ENCODE measurements at places on chromosomes 7 and 10.

GRCh38 chr7:99767662-99768061, 16.3 kb downstream of the CYP3A4 start:
- DNase-seq = no peak

- DNase-seq = no peak
Observed at GRCh38 chr10:64368298-64368697, 847.1 kb downstream of the REEP3 start.

DNA sequence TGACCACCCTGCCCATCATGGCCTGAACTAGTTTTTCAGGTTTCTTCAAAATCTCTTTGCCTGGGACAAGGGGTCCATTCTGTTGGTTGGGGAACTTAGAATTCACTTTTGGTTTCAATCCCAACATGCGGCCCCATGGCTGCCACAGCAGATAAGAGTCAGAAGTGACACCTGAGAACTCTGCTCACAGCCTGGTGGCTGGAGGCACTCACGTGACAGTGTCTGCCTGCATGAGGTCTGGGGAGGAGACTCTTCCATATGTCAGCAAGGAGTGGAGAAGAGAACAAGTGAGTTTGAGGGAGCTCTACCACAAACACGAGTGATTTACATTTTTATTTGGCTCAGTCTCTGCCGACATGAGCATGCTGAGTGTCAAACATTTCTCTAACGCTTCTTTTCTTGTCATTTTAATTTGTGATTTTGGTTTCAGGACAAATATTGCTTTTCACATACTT, 370.4 kb downstream of the TNS3 start:
- DNase-seq = no peak

GRCh38 chr10:31977440-31978155, 49.0 kb upstream of the ARHGAP12 start:
- DNase-seq = no peak

GRCh38 chr10:76017026-76017732, 585.8 kb downstream of the LRMDA start:
- DNase-seq = no peak

- DNase-seq = no peak
Observed at GRCh38 chr10:89600041-89600440, 45.0 kb downstream of the PANK1 start.

- DNase-seq = peak; percentile 46
Observed at GRCh38 chr7:114931656-114932011, 9.7 kb downstream of the MDFIC start.

DNA sequence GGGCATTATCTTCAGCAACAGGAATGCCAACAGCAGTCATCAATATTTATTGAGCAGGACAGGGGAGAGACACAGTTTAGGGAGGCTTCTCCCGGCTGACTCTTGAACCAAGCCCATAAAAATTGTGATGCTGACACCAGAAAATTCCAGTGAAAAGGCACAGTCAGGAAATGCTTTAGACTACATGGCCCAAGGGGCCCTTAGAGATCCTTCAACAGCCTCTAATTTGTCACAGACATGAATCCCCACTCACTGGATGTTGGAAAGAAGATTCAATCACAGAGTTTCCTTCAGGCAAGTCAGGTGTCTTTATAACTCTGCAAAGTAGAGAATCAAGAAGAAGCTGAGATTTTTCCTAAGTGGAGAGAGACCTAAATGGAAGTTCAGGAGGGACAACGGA, 1.2 kb downstream of the GJC3 start:
- DNase-seq = no peak

DNA sequence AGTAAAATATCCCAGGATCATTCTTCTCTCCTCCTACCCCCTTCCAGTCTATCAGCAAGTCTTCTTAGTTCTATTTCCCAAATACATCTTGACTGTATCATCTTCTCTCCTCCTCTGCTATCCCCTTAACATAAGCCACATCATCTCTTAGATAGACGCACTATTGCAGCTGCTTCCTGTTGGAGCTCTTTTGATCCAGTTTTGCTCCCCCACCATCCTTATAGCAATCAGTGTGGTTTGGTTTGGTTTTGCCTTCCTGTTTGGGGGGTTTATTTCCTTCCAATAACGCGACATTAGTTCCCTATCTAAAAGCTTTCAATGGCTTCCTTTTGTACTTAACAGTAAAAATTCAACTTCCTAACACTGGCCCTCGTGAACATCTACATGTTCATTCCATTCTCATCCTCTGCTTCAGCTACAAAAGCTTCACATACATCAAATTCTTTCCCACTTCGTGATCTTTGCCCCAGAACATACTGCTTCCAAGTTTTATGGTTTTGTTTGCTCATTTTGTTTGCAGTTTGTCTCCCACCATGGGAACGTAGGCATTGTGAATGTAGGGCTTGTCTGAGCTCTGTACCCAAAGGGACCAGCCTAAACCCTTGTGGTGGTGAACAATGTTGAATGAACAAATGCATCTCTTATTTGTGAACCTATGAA, 33.7 kb upstream of the PLXDC2 start:
- no peak for DNase-seq

DNA sequence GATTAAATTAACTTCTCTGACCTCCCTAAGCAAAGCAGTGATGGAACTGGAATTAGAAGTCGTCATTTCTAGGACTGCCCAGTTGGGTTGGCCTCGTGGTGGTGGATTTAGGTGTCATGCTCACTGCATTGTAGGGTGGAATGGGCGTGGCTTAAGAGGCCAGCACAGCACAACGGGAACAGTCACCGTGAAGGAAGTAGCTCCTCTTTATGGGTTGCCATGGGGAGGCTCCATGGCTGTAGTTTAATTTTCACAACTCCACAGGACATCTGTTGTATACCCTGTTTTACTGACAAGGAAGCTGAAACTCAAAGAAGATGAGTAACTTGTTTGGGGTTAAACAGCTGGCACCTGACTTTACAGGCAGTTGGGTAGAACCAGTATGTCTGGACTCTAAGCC, 208.3 kb downstream of the CELF2 start:
- peak; percentile 64 for DNase-seq

- no peak for DNase-seq
Observed at GRCh38 chr10:59018977-59019376, 157.5 kb upstream of the PHYHIPL start.

DNA sequence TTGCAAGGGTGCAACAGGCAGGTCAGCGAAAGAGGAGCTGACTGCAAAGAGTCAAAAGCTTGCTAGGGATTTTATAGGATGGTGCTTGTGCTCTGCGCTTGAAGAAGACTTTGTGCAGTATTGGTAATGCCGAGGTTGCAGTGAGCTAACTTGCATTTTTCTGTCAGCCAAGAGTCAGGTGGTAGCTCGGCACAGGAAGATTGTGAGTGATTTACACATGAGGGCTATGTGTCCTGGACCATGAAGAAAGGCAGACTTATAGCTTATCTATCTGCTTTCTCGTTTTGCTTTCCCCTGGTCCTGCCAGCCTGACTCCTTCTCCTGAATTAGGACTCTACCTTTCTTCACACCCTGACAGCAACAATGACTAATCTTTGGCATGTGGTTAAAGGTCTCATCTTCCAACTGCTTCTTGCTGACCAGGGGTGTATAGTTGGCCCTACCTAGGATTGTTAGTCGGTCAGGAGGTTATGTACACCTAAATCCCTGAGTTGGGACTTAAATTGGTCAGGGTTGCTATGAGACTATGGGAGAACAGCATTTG, 4.1 kb upstream of the SYPL1 start:
- no peak for DNase-seq

GRCh38 chr7:133234961-133235875, 17.7 kb upstream of the EXOC4 start:
- no peak for DNase-seq

DNA sequence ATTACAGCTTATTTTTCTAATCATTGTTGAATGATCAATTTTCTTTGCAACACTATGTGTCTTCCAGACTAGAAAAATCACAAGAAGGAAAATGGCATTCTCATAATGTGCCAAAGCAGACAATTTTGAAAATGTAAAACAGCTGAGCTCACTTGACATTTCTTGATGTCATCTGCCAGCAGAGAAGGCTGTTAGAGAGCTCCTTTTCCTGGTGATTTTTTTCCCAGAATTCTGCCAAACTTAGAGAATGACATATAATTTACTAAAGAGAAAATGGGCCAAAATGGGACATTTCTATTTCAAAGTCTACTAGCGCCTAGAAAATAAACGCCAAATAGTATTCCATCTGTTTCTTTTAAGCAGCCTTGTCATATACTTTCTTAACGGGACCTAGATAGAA, 88.9 kb upstream of the CSTF2T start:
- no peak for DNase-seq

DNA sequence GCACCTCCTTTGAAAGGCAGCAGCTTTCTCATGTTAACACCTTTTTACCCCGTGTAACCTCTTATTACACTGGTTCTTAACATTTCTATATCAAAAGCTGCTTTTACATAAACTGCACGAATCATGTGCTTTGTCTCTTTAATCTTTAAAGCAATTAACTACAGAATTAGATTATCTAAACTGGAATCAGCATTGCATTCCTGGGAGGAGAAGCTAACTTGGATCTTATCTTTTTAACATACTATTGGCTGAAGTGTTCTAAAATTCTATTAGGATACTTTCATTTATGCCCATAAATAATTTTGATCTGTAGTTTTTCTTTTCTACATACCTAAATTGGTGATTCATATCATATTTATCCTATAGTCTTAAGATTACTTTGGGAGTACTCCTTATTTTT, 428.4 kb upstream of the IGFBP3 start:
- no peak for DNase-seq

- no peak for DNase-seq
Observed at GRCh38 chr10:56605051-56605450, 244.0 kb upstream of the ZWINT start.

DNA sequence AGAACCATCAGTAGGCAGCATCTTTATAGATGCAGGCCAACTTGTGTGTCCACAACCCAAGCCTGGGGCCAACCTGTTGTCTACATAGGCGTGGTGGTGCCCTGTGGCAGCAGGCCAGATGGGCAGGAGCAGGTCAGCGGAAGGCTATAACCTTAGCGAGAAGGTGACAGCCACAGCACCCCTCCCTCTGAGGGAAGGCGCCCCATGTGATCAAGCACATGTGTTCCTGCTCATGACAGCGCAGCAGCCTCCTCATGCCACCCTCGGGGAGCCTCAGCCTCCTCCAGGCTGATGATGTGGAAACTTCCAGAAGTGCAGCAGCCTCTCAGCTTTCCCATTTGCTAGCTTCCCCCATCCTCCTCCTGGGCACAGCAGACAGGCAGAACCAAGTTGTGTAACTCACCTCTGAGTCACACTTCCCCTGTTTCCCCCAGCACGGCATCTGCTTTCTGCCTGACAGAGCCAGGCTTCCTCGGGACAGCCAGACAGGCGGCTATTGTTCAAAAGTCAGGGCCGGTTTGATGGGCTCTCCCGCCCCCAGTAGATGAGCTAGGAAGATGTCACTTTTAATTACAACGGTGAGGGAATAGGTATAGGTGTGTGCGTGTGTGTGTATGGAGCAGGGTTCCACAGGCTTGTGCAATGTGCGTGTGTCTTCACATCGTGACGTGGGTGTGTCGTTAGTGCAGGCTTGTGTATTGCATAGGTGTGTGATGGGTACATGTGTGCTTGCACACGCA, 312.0 kb upstream of the ZMIZ1 start:
- peak; percentile 83 for DNase-seq

GRCh38 chr10:126215746-126216631, 172.3 kb downstream of the ADAM12 start:
- DNase-seq = no peak

DNA sequence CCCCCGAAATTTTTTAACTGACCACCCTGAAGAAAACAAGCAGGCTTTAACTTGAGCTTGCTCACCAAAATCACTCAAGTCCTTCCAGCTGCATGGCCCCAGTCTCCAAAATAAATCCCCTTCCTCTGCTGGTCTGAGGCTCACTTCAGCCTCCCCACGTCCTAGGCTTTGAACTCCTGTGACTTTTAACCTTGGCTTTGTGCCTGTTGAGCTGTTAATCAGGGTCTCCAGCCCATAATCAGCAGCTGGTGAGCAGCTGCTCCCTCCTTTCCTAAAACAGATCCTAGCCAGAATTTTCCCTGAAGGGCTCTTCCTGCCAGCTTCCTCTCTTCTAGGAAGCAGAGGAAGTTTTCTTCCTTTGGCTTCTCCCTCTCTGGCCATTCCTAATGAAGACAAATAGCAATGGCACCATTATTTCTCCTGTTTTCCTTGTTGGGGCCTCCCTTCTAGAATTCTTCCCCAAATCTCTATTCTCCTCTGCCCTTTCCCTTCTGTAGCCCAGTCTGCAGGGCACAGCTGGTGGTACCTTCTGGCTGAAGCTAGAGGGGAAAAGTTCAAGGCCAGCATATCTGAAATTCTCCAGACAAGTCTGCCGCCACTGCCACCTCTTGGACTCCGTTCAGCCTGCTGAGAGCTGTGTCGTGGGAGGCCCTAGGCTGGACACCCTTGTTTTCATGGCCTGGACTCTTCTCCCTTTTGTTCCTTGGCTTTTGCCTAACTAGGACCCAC, 152.1 kb downstream of the NOC3L start:
- DNase-seq = no peak

GRCh38 chr10:26367771-26368170, 70.4 kb upstream of the APBB1IP start:
- DNase-seq = peak; percentile 22

DNA sequence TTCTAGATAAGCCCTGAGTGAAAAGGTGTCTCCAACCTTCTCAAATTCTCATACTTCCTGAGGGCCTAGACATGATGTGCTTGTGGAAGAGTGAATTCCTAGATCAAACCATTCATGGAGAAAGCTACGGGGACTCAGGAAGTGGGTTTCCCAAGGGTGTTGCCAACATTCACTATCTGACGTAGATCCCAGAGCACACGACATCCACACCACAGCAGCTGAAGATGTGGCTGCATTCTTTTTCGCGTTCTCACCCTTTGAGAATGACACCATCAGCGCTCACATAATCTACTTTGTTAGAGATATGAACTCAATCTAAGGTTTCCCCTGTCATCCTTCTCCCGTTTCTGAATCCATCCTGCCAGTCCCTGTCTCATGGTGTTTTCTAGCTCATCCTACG, 290.8 kb downstream of the DNAJB6 start:
- no peak for DNase-seq

DNA sequence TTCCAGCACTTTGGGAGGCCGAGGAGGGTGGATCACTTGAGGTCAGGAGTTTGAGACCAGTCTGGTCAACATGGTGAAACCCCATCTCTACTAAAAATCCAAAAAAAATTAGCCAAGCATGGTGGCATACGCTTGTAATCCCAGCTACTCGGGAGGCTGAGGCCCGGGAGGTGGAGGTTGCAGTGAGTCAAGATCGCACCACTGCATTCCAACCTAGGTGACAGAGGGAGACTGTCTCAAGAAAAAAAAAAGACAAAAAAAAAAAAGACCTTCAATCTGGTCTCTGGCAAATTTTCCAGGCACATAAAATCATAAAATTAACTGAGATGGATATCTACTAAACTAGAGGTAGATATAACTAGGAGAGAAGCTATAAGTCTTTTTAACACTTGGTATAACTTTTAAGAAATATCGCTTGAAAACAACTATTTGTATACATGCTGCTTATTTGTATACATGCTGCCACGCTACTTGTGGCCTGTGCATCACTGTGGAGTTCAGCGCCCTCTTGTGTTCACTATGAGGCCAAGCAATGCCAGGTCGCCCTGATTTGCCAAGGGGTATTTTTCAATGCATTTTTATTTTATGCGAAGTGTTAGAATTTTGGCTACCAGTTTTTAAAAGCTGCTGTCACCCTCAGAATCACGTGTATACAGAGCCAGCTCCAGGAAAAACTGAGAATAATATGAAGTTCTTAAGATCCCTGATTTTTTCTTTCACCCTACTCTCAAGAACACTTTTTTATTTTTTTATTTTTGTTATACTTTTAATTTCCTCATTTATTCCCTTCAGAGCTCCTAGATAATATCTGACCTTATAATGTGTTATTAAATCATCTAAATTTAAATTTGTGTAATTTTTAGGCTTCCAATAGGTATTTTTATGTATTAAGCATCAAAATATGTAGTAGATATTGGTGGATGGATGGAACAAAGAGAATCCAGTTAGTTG, 26.7 kb downstream of the CYCS start:
- DNase-seq = peak; percentile 67
